Heart right ventricle (tissue), 16 donors: ENCODE measurements at places on chromosomes 3 and 15. TPM values are rescaled to one million over a fixed set of nuclear protein-coding genes. Genes with fewer than 3 reads are reported as not detected.

GRCh38 chr3:107431246-107432012 is 54.2 kb downstream of the CCDC54 start:
- peak; percentile 79 for DNase-seq
- no peaks in the 10 kb centered on the region for H3K27me3 ChIP-seq
- peak overlapping the region; percentile 87 for H3K27ac ChIP-seq
- H3K4me3 ChIP-seq, result peak overlapping the region; percentile 92
- no peaks in the 10 kb centered on the region for H3K36me3 ChIP-seq

GRCh38 chr3:156792536-156792935 is 33.6 kb upstream of the LEKR1 start:
- H3K36me3 ChIP-seq, result no peaks in the 10 kb centered on the region
- no peak for DNase-seq
- H3K4me3 ChIP-seq, result no peak overlapping the region
- no peaks in the 10 kb centered on the region for H3K27me3 ChIP-seq
- H3K4me1 ChIP-seq, result peaks cover 4% of the 10 kb centered on the region

GRCh38 chr3:170021083-170021482 is 16.7 kb upstream of the GPR160 start:
- DNase-seq, result no peak
- no peaks in the 10 kb centered on the region for H3K36me3 ChIP-seq
- no peaks in the 10 kb centered on the region for H3K27me3 ChIP-seq
- H3K4me3 ChIP-seq, result no peak overlapping the region
- H3K27ac ChIP-seq, result no peak overlapping the region
- no peaks in the 10 kb centered on the region for H3K4me1 ChIP-seq

DNA sequence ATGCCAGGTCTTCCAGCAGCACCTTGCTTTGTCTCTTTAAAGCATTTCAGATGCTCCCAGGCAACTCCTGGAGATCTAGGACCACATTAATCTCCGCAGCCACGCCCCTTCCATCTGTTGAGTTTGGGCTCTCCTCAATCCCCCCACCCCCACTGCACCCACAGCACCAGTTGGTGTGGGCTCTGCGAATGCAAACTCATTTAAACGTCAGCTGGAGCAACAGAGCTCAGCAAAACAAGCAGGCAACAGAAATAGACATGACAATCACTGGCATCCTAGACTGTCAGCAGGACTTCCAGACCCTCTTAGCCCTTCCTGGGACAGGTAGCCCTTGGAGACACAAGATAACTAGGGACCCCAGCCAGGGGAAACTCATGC is 106.9 kb downstream of the LSM3 start:
- H3K4me3 ChIP-seq, result no peak overlapping the region
- H3K27me3 ChIP-seq, result no peaks in the 10 kb centered on the region

- peaks cover 77% of the 10 kb centered on the region for H3K4me1 ChIP-seq
- peaks cover 12% of the 10 kb centered on the region for H3K36me3 ChIP-seq
- peak overlapping the region; percentile 86 for H3K4me3 ChIP-seq
- no peak for DNase-seq
- no peaks in the 10 kb centered on the region for H3K27me3 ChIP-seq
Observed at GRCh38 chr15:60395276-60396011, 2.3 kb downstream of the ANXA2 start.

DNA sequence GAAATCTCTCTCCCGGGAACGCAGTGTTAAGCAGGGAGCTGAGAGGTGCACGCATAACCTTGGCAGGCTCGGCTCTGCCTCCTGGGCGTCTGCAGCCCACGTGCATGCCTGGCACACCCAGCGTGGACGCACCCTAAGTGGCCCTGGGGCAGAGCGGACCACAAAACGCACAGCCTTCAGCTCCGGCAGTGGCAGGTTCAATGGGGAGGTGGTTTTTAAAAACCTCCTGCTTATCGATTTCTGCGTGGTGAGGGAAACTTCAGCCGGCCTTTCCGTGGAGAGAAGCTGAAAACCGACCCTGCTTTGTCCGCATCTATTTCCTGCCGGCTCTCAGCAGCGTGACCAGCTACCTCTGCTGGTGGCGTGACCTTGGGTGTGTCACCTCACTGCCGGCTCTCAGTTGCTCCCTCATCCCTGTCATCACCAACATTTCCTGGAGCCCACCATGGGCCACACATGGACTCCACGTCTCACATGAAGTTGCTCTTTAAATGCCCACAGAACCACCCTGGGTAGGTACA is 134.8 kb upstream of the MEF2A start:
- H3K27me3 ChIP-seq, result no peaks in the 10 kb centered on the region
- peaks cover 47% of the 10 kb centered on the region for H3K4me1 ChIP-seq
- no peak overlapping the region for H3K4me3 ChIP-seq
- H3K36me3 ChIP-seq, result no peaks in the 10 kb centered on the region
- DNase-seq, result no peak

DNA sequence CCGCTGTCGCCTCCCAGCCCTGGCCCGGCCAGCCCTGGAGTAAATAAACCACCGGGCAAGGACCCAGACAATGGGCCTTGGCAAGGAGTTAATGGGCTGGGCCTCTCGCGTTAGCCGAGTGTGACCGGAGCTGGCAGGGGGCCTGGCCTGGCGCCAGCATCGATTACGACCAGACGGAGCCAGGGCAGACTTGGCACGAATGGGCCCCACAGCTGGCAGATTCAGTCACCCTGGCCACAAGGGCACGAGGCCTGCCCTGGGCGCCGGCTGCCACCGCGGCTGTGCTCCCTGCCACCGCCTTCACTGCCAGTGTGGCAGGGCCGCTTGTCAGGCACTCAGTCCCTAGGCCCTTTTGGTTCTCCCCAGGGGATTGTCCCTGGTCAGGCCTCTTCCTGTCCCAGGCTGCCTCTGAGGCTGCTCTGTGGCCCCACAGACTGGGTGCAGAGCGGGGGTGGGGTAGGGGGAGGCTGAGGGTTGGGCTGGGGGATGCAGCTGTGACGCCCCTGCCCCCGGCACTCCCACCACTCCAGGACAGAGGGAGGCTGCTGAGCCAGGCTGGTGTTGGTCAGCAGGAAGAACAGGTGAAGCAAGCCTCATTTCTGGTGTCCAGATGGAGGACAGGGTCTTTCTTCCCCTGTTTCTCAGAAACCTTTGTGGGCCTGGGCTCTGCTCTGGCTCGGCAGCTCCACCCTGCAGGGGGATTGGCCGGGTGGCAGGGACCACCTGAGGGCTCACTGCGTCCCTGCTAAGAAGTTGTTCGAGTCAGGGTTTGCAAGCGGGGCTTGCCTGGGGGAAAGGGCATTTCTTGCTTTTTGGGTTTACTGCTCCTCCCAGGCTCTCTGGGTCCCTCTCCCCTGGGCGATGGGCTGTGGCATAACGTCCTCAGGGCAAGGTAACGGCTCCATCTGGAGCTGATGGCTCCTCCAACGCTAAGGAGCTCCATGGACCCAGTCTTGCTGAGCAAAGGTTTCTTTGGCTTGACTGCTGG is 30.5 kb upstream of the SRP14 start:
- no peak overlapping the region for H3K4me3 ChIP-seq
- no peaks in the 10 kb centered on the region for H3K36me3 ChIP-seq
- H3K27ac ChIP-seq, result peak overlapping the region; percentile 80
- H3K4me1 ChIP-seq, result peaks cover 26% of the 10 kb centered on the region
- no peaks in the 10 kb centered on the region for H3K27me3 ChIP-seq

DNA sequence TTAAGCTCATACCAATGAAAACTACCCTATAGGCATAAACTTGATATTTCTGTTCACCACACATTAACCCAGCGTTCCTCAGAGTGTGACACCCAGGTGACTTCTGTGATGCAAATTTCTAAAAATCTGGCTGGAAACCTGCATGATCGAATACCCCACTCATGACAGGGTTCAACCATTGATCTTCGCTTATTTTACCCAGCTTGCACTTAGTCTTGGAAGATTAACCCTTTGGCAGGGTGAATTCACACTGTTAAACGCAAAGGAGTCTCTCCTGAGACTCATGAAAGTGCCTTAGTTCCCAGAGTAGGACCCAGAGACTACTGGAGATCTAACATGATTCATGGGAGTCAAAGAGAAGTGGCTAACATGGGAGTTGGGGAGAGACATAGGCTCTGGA is 391.6 kb downstream of the MECOM start:
- no peaks in the 10 kb centered on the region for H3K4me1 ChIP-seq
- no peak for DNase-seq
- no peak overlapping the region for H3K4me3 ChIP-seq
- no peaks in the 10 kb centered on the region for H3K36me3 ChIP-seq

GRCh38 chr15:67307156-67307555 is 52.6 kb downstream of the IQCH start:
- no peaks in the 10 kb centered on the region for H3K36me3 ChIP-seq
- H3K4me3 ChIP-seq, result no peak overlapping the region
- H3K4me1 ChIP-seq, result no peaks in the 10 kb centered on the region
- H3K27me3 ChIP-seq, result no peaks in the 10 kb centered on the region
- no peak for DNase-seq
- H3K27ac ChIP-seq, result no peak overlapping the region

- no peaks in the 10 kb centered on the region for H3K4me1 ChIP-seq
- no peak overlapping the region for H3K27ac ChIP-seq
- no peak overlapping the region for H3K4me3 ChIP-seq
- no peak for DNase-seq
- H3K27me3 ChIP-seq, result no peaks in the 10 kb centered on the region
Observed at GRCh38 chr15:52057996-52058395, 39.0 kb downstream of the MAPK6 start.

- H3K4me3 ChIP-seq, result no peak overlapping the region
- DNase-seq, result no peak
- H3K27me3 ChIP-seq, result no peaks in the 10 kb centered on the region
- no peak overlapping the region for H3K27ac ChIP-seq
- no peaks in the 10 kb centered on the region for H3K36me3 ChIP-seq
Observed at GRCh38 chr15:29376590-29376989, 107.0 kb upstream of the NSMCE3 start.

- peaks cover 51% of the 10 kb centered on the region for H3K4me1 ChIP-seq
- DNase-seq, result peak; percentile 38
- H3K27me3 ChIP-seq, result no peaks in the 10 kb centered on the region
Observed at GRCh38 chr3:73502609-73503583, 121.8 kb downstream of the PDZRN3 start.

- no peak for DNase-seq
- H3K36me3 ChIP-seq, result no peaks in the 10 kb centered on the region
- no peak overlapping the region for H3K4me3 ChIP-seq
- no peak overlapping the region for H3K27ac ChIP-seq
- H3K27me3 ChIP-seq, result no peaks in the 10 kb centered on the region
- H3K4me1 ChIP-seq, result no peaks in the 10 kb centered on the region
Observed at GRCh38 chr3:19744047-19744446, 190.0 kb downstream of the EFHB start.

GRCh38 chr3:124582196-124582595 is 148.1 kb upstream of the UMPS start:
- DNase-seq, result no peak
- H3K27ac ChIP-seq, result no peak overlapping the region
- H3K4me1 ChIP-seq, result peaks cover 26% of the 10 kb centered on the region
- no peak overlapping the region for H3K4me3 ChIP-seq
- H3K27me3 ChIP-seq, result no peaks in the 10 kb centered on the region
- no peaks in the 10 kb centered on the region for H3K36me3 ChIP-seq

- DNase-seq, result no peak
- H3K4me1 ChIP-seq, result no peaks in the 10 kb centered on the region
- H3K27ac ChIP-seq, result no peak overlapping the region
- H3K36me3 ChIP-seq, result peaks cover 5% of the 10 kb centered on the region
- H3K27me3 ChIP-seq, result no peaks in the 10 kb centered on the region
Observed at GRCh38 chr3:114310695-114311094, 16.9 kb downstream of the TIGIT start.

DNA sequence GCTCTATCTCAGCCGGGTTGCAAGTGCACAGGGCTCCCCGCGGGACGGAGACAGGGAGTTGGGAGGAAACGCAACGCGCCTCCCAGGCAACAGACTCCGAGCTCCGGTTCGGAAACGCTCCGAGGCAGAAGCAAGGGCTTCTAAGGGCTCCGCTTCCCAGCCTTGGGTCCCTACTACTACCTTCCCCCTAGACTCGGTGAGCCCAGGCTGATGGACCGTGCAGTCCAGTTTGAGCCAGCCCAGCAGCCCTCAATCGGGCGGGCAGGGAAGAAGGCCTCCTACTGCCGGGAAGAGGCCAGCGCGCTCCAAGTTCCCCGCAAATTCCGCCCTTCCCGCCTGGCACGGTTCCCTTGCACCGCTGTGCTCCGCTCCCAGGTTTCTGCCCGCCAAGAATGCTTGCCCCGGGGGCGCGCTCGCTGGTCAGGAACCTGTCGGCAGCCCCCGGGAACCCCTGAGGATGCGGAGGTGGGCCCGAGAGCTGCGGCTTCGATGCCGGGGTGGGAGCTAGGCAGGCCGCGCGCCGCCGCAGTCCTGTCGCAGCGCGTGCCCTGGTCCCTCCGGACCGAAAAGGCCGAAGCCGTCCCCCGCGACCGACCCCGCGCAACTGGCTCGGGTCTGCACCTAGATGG is 728 bp downstream of the TRANK1 start:
- peak; percentile 66 for DNase-seq
- no peaks in the 10 kb centered on the region for H3K27me3 ChIP-seq
- H3K27ac ChIP-seq, result peak overlapping the region; percentile 71
- peak overlapping the region; percentile 82 for H3K4me3 ChIP-seq

GRCh38 chr15:55530861-55531313 is 22.9 kb upstream of the DNAAF4 start:
- H3K27ac ChIP-seq, result no peak overlapping the region
- H3K4me3 ChIP-seq, result no peak overlapping the region
- no peaks in the 10 kb centered on the region for H3K27me3 ChIP-seq
- H3K36me3 ChIP-seq, result no peaks in the 10 kb centered on the region
- DNase-seq, result no peak

- H3K27ac ChIP-seq, result peak overlapping the region; percentile 4
- H3K27me3 ChIP-seq, result no peaks in the 10 kb centered on the region
- H3K36me3 ChIP-seq, result no peaks in the 10 kb centered on the region
- H3K4me3 ChIP-seq, result no peak overlapping the region
- DNase-seq, result no peak
Observed at GRCh38 chr3:29759411-29760225, 478.7 kb downstream of the RBMS3 start.

DNA sequence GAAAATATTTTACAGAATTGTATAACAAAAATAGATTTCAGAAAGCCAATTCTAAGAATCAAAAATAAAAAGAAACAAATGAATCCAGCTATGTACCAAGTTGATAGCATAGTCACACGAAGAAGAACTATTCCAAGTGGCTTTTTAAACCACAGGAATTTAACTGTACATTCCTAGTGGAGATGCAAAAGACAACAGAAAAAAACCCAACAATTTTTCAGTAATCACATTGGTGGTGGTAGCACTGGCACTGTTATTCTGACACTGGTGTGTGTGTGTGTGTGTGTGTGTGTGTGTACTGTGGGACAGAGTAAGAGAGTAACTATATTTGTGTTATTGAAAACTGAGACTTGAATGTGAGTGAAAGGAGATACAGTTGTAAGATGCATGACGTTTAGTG is 9.1 kb downstream of the BFSP2 start:
- no peaks in the 10 kb centered on the region for H3K36me3 ChIP-seq
- H3K4me3 ChIP-seq, result no peak overlapping the region
- no peak overlapping the region for H3K27ac ChIP-seq
- no peak for DNase-seq

- H3K27me3 ChIP-seq, result no peaks in the 10 kb centered on the region
- no peaks in the 10 kb centered on the region for H3K4me1 ChIP-seq
- no peak overlapping the region for H3K4me3 ChIP-seq
- DNase-seq, result no peak
- H3K27ac ChIP-seq, result no peak overlapping the region
- H3K36me3 ChIP-seq, result no peaks in the 10 kb centered on the region
Observed at GRCh38 chr3:182726258-182727142, 66.8 kb upstream of the ATP11B start.

CIB2 gene
- 20.1 TPM for total RNA-seq

COL8A1 gene
- total RNA-seq, result 32.2 TPM

ROBO2 gene
- 0.47 TPM for total RNA-seq

TMEM207 gene
- total RNA-seq, result not detected

TMEM212 gene
- not detected for total RNA-seq

DISP2 gene
- 0.53 TPM for total RNA-seq

MYZAP gene
- 938 TPM for total RNA-seq

KIF7 gene
- 3.1 TPM for total RNA-seq

MEX3B gene
- 3.4 TPM for total RNA-seq

THRB gene
- total RNA-seq, result 29.4 TPM

TRH gene
- not detected for total RNA-seq

CEMIP gene
- 0.34 TPM for total RNA-seq

UROC1 gene
- not detected for total RNA-seq
